EL (cell line): ENCODE measurements at places on chromosomes 16 and 17.

DNA sequence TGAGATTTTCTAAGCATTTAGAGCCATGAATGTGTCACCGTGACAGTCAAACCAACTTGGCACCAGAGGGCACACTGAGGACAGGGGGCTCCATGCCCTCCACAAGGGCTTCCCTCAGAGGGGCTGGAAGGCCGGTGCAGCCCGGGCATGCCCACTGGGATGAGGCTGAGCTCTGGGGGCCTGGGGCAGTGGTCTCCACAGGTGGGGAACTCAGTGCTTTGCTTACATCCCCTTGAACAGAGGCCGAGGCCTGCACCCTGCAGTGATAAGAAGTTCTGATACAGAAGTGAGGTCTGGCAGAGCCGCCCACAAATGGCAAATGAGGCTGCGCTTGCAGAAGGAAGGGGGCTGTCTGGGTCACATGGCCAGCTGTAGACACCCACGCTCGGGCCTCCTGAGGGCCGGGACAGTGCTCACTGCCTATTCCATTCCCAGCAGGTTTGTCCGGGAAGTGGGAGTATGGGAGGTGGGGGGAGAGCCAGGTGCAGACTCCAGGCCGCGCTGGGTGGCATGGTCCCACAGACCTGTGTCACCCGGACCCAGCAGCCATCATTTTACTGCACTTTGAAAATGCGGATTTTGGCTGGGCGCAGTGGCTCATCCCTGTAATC, 116.8 kb upstream of the CREBBP start:
- DNase-seq: no peak

GRCh38 chr16:53043428-53043831, 9.3 kb downstream of the CHD9NB start:
- no peak for DNase-seq

DNA sequence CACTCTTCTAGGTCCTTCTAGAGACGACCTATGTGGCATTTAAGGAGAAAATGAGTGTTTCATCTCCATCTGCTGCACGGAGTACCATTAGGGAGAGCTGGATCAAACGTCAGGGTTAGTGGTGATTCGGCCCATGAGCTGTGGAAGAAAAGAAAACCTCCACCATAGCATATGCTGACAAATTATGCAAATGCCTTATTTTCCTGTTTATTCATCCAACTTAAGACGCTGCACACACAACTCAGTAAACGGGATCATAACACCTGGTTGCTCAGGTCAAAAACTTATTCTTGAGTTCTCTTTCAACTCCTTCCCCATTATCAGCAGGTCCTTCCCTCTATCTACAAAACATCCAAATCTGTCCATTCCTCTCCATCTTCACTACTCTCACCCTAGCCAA, 1.3 kb upstream of the MOSMO start:
- no peak for DNase-seq

DNA sequence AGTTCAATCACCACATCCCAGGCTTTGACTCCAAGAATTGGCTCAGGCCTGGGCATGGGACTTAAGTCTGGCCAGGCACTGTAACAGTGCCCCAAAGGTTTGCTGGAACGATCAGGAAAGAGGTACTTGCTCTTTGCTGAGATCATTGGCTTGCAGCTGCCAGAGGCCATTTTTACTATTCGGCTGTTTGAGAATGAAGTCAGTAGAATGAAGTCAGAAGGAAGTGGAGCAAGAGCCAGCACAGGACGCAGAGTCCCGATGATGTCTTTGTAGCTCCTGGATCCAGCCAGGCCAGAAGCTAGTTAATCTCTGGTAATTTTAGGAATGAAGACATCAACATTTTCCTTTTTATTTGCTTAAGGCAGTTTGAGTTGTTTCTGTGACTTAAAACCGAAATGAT, 195.5 kb downstream of the RAB11FIP4 start:
- DNase-seq: no peak
